ENCODE measurements at places on chromosomes 12 and 14.

DNA sequence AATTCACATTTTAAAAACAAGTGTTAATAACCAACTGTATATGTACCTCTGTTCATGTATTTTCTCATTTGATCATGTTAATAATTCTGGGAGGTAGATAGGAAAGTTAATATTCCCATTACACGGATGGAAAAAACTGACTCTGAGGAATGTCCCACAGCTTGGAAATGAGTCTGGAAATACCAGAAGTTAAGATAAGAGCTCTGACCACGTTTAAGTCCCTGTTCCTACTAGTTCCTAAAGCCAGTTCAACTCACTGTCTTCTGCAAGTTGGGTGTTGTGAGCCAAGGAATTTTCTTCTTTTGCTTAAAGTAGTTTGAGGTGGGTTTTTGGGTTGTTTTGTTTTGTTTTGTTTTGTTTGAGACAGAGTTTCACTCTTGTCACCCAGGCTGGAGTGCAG is 104.5 kb downstream of the TMEM30B start:
- no peak for DNase-seq

DNA sequence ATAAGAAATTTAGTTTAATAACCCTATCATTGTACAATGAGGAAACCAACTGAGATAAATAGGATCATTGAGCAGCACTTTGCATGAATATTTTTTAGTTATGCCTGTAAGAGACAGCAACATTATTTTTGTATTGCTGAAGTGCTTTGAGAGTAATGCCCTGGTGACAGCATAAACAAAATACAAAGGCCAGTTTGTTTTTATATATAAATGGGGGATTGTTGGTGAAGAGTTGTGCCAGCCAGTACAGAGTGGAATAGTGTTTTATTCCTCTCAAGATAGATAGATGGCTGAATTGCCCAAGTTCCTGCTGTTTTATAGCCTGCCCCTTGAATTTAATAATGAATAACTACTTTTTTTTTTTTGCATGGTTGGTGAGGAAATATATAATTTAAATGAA is 101.8 kb downstream of the CNTN1 start:
- no peak for DNase-seq

GRCh38 chr14:94612580-94613554 is 676 bp downstream of the SERPINA3 start:
- DNase-seq: no peak

DNA sequence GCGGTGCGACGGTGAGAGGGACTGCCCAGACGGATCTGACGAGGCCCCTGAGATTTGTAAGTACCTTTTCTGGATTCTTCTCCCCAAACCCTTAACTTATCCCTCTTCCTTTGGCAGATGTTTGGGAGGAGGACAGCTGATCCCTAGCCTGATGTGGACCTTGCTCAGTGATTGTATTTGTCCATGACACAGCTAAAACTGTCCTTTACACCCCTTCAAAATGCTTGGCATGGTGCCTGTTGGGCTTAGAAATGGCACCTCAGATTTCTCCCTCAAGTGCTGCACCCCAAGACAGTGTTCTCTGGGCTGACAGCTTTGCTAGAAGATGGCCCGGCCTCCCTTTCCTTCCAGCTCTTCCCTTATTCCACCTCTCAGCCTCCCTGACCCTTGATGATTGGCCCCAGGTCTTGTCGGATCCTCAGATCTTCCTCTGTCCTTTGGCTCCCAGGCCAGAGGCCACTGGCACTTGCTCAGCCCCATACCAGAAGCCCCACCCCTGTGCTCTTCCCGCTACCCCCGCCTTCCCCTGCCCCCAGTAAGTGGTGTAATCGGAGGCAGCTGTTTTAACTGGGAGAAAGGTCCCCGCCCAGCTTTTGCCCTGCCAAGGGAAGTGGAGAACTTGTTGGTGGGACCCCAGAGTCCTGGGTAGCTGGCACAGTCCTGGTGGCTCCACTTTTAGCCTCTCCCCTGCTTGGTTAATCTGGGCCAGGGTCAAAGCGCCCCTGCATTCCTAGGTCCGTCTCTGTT is 8.7 kb downstream of the LRP1-AS start:
- DNase-seq: no peak

- no peak for DNase-seq
These were observed 46.1 kb downstream of the STX2 start for GRCh38 chr12:130792821-130793553.

GRCh38 chr14:99462210-99462609 is 18.4 kb downstream of the SETD3 start:
- DNase-seq: no peak

- no peak for DNase-seq
These were observed 22.7 kb downstream of the TBX3 start for GRCh38 chr12:114661245-114661644.

DNA sequence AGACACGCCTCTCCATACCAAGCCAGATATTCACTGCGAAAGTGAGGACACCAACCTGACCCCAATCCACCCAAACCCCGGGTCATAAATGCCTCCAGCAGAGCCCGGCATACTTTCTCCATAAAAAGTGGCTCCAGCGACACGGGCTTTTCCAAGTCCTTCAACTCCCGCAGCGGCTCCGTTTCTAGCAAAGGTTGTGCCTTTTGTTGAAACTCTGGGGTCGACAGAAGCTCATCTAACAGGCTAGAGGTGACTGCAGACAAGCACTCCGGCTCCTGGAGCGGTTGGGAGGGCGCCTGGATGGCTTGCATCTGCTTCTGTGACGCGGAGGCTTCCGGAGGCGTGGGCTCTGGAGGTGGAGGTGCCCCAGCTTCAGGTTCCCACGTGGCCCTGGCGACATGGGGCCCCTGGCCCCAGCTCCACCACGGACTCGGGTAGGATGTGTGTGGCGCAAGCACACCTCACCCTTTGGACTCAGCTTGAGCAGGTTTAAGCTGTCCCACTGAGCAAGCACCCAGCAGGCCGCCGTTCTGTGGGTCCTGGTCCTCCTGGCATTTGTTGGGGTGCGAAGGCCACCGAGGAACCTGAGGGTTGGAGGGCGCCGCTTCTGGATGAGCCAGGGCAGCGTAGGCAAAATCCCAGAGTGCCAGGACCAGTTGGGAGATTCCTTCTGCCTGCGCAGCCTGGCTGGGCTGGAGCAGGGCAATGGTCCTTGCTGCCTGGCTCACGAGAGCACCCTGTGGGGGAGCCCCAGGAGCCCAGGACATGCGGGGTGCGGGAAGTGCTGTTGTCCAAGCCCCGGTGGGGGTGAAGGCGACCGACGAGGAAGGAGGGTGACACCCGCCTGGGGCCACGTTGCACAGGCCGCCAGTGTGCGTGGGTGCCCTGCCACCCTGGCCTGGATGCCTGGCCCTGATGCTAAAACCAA is 186.3 kb downstream of the ALG10 start:
- no peak for DNase-seq

GRCh38 chr14:95328729-95329503 is 9.2 kb upstream of the CLMN start:
- DNase-seq: no peak

DNA sequence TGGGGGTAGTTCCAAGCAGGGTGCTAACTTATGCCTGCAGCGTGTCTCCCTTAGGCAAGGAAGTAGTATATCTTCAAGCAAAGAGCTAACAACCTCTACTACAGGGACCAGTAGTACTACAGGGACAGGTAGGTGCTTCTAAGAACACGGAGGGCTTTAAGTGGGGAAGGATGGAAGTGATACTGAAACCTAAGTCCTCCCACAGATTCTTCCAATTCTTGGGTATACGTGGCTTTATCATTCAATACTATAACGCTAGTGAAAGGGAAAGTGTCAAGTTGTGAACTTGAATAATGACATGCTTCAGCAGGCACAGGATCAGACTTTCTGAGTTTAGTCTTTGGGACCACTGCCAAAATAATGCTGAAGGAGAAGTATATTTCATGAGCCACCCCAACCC is 241.7 kb downstream of the CEP128 start:
- DNase-seq: no peak

- DNase-seq: no peak
These were observed 64.7 kb downstream of the CLMN start for GRCh38 chr14:95255013-95255412.

DNA sequence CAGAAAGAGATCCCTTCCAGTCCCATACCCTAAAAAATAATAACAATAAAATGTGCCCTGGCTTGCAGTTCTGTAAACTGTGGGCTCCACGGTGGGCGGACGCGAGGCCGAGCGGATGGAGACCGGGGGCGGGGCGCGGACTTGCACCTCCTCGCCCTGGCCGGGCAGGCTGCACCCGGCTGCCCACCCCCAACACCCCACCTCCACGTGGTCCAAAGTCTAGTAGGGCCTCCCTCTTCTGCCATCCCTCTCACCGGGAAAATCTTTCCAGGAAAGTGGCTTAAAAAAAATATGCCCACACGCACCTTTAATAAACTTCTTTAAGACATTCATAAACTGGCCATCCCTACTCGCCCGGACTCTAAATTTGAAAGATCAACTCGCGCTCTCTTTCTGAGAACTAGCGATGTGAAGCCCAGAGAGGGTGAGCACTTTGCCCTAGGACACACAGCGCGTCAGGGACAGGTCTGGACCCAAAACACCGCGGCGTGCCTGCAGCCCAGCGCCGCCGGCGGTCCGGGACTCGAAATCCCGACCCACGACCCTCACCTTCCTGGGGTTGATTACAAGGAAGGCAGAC is 1.9 kb upstream of the BCL11B start:
- peak; percentile 75 for DNase-seq

DNA sequence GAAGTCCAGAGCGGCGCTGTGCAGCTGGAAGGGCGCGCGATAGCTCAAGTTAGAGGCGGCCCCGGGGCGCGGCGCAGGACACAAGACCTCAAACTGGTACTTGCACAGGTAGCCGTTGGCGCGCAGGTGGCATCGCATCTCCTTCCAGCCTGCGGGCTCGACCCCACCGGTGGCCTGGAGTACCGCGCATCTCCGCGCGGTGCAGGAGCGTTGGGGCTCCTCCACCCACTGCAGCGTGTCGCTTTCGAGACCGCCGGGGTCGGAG is 553 bp downstream of the CLEC14A start:
- DNase-seq: peak; percentile 34

DNA sequence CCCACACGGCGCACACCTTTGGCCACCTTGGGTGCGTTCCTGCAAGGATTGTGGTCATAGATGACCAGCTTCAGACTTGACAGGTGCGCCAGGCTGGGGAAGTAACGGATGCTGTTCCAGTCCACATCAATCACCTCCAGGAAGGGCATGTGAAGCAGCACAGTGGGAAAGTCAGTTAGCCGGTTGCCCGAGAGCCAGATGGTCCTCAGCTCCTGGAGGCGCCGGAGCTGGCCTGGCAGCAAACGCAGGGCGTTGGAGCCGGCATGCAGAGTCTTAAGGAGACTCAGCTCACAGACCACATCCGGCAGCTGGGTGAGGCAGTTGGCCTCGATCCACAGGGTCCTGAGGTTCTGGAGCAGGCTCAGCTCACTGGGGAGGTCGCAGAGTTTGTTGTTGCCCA is 581 bp downstream of the LRRC10 start:
- DNase-seq: no peak

DNA sequence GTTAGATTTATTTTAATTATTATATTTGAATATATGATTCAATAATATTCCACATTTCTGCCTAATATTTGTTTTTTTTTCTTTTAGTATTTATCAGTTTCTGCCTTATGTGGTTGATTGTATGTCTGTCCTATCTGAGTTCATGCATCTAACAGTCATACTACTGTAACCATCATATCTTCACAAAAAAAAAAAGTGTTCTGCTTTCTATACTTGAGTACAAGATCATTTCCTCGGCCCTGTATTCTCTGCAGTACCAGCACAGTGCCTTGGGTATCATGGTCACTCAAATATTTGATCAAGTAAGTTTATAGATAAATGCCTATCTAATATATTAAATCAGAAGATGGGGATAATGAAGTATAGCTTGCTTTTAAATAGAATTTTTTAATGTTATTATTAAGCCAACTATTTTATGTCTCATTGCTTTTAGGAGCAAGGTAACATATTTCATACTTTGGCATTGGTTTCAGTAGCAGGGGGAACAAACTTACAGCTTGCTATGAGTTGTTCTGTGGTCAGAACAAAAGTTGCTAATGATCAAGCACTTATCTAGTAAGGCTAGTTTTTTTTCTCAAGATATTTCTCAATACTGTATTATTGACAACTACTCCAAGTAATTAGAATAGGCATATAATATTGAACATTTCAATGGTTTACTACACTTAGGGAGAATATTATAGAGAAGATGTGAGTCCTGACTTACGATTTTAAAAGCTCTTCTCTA is 290.5 kb upstream of the FBXO33 start:
- DNase-seq: no peak

GRCh38 chr14:86847140-86847539 is 1145.8 kb downstream of the GALC start:
- no peak for DNase-seq

GRCh38 chr12:2431810-2432209 is 363.0 kb upstream of the FKBP4 start:
- DNase-seq: no peak

DNA sequence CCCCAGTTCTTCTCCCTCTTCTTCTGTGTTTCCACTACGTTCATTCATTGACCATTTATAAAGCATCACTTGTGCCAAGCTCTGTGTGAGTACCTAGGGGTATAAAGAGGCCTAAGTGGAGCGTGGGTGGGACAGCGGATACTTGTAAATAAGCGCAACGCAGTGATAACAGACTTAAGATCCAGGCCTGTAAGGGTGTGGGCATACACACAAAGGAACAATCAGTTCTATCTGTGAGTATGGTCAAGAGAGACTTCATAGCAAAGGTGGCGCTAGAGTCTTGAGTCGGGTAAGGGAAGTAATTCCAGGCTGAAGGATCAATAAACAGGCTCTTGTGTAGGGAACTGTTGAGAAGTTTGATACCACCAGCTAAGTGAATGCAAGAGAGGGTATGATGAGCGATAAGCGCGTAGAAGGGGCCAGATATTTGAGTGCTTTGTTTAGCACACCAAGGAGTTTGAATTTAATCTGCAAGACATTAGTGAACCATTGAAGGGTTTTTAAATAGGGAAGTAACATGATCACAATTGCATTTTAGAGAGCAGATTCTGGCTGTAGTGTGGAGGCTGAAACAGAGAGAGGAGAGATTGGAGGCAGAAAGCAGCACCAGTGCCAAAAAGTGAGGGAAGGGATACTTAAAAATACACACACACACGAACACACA is 1.0 kb upstream of the GXYLT1 start:
- DNase-seq: no peak

GRCh38 chr14:61569812-61570548 is 125.3 kb upstream of the HIF1A start:
- peak; percentile 72 for DNase-seq

DNA sequence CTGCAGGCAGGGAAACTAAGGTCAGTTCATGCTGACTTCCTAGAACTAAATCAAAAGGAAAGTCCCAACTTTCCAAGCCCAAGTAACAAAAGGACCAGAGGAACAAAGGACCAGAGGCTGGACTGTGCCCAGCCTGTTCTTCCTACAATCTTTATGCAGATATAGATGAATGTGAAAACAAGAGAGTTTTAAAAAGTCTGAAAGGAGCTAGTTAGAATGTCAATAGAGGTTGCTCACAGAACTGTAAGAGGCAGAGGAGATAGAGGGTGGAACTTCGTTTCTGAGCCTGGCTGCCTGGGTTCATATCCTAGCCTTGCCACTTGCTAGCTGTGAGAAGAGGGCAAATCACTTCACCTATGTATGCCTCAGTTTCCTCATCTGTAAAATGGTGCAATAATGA is 30.0 kb upstream of the CCDC63 start:
- no peak for DNase-seq

GRCh38 chr14:80776657-80777056 is 164.9 kb downstream of the CEP128 start:
- DNase-seq: no peak
